Astrocyte (in vitro differentiated cells and primary cell): ENCODE measurements at places on chromosomes 6 and 20. TPM values are rescaled to one million over a fixed set of nuclear protein-coding genes. Genes with fewer than 3 reads are reported as not detected.

Gene OTOR
- total RNA-seq: not detected in 2 replicates

Gene ITPA
- total RNA-seq: 55.5 and 55.6 TPM in 2 replicates

Gene PPARD
- total RNA-seq: 9.9 and 11.3 TPM in 2 replicates

Gene RNASET2
- total RNA-seq: 18.7 and 22.0 TPM in 2 replicates

Gene IDH3B
- total RNA-seq: 68.0 and 74.8 TPM in 2 replicates
